H1 (cell line): ENCODE measurements at places on chromosomes 11 and 22. TPM values are rescaled to one million over a fixed set of nuclear protein-coding genes. Genes with fewer than 3 reads are reported as not detected.
A peak's percentile ranks its signal among the peaks of the same experiment; 100 is the strongest.

DNA sequence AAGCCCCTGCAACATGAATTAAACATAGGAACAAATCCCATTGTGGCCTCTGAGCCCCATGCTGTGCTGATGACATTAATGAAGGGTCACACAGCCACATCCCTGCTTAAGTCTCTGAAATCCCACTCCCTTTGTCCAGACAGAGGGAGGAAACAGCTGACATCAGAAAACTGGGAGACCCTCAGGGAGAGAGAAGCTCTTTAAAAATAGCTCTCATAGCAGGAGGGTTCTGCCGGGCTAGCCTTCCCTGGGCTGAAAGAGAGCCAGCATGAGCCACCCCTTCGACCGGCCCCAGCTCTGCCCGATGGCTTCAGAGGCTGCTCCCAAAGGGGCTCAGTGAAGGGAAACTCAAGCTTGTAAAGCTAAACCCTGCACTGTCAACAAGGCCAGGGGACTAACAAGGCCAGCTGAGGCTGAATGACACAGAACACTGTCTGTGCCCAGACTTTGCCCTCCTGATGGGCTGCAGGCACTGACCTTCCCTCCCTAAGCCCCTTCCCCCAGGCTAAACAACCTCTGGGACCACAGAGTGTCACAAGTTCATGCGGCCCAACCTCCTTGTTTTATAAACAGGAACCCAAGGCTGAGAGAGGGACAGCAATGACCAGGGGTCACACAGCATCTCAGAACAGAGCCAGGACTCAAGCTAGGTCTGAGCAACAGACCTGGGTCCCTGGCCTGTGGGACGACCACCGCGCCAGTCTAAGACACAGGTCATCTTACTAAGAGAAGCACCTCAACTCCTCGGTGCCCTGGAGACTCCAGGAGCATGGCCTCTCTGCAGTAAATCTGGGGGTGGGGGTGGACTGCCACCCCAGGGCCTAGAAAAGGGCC lies 163.8 kb downstream of the CHST1 start:
- no peak overlapping the region for H3K27ac ChIP-seq
- no peak overlapping the region; the same call in 1 of the 2 replicates for H3K4me3 ChIP-seq
- no peak for DNase-seq
- no peaks in the 10 kb centered on the region for H3K4me1 ChIP-seq

DNA sequence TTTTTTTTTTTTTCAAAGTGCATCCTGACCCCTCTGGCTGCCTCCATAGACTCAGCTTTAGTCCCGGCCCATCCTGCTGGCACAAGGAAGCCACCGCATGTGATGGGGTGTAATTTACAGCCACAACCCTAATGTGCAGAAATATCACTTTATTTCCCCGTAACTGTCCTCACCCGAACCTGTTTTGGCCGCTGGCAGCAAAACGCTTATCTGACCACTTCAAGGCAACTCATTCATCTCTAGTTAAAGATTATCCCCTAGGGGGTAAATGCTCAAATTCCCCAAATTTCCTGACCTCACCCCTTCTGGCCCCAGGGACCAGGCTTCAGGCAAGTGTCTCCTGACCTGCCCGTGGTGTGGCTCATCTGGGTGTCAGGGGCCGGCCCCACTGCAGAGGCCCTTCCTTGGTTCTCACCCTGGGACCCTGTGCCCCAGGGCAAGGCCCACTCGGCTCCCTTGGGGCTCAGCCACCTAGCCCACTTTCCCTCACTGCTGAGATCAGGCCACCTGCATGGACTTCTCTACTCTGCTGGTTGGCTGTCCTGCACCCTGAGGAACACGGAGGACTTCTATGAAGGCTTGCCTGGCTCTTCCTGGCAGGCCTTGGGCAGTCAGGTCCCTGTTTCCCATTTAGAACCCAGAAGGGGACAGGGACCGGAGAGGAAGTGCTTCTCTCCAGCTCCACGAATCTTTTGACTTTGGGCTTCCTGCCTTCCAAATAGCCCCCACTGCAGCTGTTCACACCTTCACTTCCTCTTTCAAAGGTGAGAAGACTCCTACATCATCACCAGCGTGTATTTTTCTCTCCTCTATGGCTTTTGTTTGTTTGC lies 53.3 kb downstream of the WNT11 start:
- no peak overlapping the region for H3K27ac ChIP-seq
- H3K36me3 ChIP-seq, result no peaks in the 10 kb centered on the region
- H3K4me1 ChIP-seq, result peaks cover 3% of the 10 kb centered on the region; the same call in 1 of the 2 replicates
- peak overlapping the region; percentile 37; the same call in 1 of the 2 replicates for H3K4me3 ChIP-seq
- no peaks in the 10 kb centered on the region for H3K27me3 ChIP-seq
- DNase-seq, result no peak

- no peak overlapping the region for H3K27ac ChIP-seq
- DNase-seq, result no peak
- H3K27me3 ChIP-seq, result no peaks in the 10 kb centered on the region
- no peaks in the 10 kb centered on the region for H3K36me3 ChIP-seq
- no peak overlapping the region for H3K4me3 ChIP-seq
Observed at GRCh38 chr11:37264783-37265182, 666.7 kb upstream of the RAG2 start.

GRCh38 chr22:50201191-50202129 lies 649 bp downstream of the SELENOO start:
- H3K27me3 ChIP-seq, result no peaks in the 10 kb centered on the region
- peaks cover 20% of the 10 kb centered on the region; the same call in 1 of the 2 replicates for H3K36me3 ChIP-seq
- no peak overlapping the region for H3K27ac ChIP-seq
- peak overlapping the region; percentile 69 for H3K4me3 ChIP-seq
- H3K4me1 ChIP-seq, result peaks cover 7% of the 10 kb centered on the region
- no peak for DNase-seq

DNA sequence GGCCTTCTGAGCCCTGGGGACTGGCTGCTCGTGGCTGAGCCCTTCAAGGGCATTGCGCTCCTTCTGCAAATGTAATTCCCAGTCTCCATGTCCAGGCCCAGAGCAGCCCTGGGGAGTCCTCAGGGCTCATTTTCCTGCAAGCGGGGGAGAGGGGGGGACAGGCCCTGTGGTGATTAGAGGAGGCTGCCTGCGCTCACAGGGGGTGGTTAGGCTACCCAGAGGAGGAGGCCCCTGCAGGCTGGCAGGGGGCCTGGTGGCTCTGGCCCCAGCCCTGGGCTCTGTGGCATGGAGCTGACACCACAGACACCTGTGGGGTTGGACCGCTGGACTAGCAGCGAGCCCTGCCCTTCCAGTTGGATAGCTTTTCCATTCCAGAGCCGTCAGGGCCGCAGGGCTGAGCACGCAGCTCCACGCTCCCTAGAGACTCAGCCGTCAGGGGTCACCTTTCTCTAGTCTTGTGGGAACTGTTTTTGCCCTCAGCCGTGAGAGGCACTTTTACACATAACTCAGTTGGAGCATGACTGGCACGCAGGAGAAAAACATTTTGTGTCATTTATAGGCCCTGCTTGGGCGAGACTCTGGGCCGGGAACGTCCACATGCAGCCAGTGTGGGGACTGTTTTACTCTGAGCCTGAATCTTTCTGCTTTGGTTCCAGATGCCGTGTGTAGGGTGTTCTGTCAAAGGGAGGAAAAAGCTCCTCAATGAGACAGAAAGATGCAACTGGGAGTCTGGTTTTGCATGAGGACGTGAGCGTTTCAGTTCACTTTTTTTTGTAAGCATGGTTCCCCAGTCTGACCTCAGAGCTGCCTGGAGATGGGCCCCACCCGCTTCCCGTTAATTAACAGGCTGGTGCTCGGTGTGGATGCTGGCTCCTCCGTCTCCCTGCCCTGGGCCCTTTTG lies 58.1 kb downstream of the LRP5 start:
- H3K4me1 ChIP-seq, result no peaks in the 10 kb centered on the region
- DNase-seq, result no peak
- H3K27ac ChIP-seq, result no peak overlapping the region
- no peaks in the 10 kb centered on the region for H3K36me3 ChIP-seq
- no peaks in the 10 kb centered on the region for H3K27me3 ChIP-seq
- H3K4me3 ChIP-seq, result no peak overlapping the region

PLEKHA7 gene
- 25.0 and 25.6 TPM in 2 replicates for total RNA-seq

- H3K4me3 ChIP-seq, result no peak overlapping the region
- no peak for DNase-seq
- no peaks in the 10 kb centered on the region for H3K4me1 ChIP-seq
- H3K27ac ChIP-seq, result no peak overlapping the region
- H3K36me3 ChIP-seq, result no peaks in the 10 kb centered on the region
Observed at GRCh38 chr11:32255841-32256240, 165.0 kb downstream of the RCN1 start.

DNA sequence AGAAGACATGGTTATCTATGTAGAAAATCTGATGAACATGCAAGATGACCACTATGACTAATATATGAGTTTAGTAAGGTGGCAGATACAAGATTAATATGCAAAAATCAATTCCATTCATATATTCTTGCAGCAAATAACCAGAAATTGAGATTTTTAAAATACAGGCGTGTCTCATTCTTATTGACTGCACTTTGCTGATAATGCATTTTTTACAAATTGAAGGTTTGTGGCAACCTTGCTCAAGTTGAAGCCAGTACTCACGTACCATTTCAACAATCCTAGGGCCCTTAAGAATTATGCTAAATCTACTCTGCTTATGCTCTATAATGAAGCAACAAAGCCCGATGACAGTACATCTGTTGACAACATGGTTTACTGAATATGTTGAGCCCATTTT lies 104.6 kb downstream of the KCNQ1OT1 start:
- no peak overlapping the region for H3K27ac ChIP-seq
- no peaks in the 10 kb centered on the region for H3K36me3 ChIP-seq
- H3K4me1 ChIP-seq, result no peaks in the 10 kb centered on the region
- DNase-seq, result no peak
- H3K4me3 ChIP-seq, result no peak overlapping the region
